ENCODE measurements at places on chromosomes 13 and 19. TPM values are rescaled to one million over a fixed set of nuclear protein-coding genes. Genes with fewer than 3 reads are reported as not detected.

- no peak overlapping the region for H3K4me3 ChIP-seq
- H3K36me3 ChIP-seq, result no peaks in the 10 kb centered on the region
- H3K4me1 ChIP-seq, result no peaks in the 10 kb centered on the region
- no peaks in the 10 kb centered on the region for H3K27me3 ChIP-seq
- no peak overlapping the region for H3K27ac ChIP-seq
Observed at GRCh38 chr19:45145270-45146189, 15.3 kb downstream of the NKPD1 start.

DNA sequence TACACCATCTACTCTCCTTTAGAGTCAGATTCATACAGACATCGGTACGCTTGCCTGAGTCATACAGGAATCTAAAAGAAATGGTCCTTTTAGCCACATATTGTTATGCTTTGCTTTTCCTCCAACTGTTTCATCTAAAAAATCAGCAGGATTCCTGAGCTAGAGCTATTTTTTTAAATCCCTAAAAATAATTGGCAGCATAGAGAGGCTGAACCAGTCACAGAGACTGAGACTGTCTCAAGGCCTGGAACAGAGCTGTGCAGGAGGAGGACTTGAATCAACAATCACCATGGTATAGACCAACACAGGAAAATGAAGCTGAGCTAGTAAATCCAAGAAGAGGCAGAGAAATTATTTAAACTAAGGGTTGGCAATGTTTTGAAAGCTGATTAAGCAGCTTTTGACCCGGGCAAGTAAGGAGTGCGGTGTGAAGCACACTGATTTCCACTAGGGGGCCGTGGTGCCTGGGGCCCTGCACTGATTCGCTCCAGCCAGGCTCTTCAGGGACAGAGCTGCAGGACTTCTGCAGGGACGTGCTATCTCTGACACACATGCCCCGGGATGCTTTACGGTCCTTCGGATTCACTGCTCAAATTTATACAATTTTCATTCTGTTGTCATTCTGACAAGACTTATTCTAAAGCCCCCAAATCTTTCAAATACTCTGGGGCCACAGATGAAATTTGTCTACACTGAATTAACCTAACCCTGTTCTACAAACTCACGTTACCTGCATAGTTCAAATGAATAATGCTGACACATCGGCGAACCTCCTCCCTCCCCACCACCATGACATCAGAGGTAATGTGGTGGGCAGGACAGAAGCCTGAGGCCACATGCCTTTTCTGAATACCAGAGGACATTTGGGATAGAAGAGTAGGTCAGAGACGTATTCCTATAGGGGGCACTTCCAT, 87.6 kb upstream of the SLC15A1 start:
- no peaks in the 10 kb centered on the region for H3K36me3 ChIP-seq
- no peaks in the 10 kb centered on the region for H3K27me3 ChIP-seq
- no peak for DNase-seq
- H3K4me1 ChIP-seq, result no peaks in the 10 kb centered on the region
- no peak overlapping the region for H3K4me3 ChIP-seq

OLFM4 gene
- total RNA-seq, result 1.9 TPM

DNA sequence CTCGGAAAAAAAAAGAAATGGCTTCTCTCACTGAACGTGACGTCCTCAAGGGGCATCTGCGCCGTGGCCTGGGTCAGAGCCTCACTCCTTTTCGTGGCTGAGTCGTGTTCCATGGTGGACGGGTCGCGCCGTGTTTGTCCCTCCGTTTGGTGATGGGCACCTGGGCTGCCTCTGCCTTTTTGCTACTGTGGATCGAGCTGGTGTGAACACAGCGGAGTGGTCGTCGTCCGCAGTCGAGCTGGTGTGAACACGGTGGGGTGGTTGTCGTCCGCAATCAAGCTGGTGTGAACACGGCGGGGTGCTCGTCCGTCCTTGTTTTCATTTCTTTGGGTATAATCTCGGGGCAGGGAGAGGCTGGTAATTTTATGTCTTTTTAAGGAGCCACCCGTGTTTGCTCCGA, 11.6 kb downstream of the HCN2 start:
- no peak overlapping the region for H3K4me3 ChIP-seq
- no peak overlapping the region for H3K27ac ChIP-seq
- no peak for DNase-seq
- peaks cover 11% of the 10 kb centered on the region for H3K27me3 ChIP-seq
- H3K4me1 ChIP-seq, result no peaks in the 10 kb centered on the region

DNA sequence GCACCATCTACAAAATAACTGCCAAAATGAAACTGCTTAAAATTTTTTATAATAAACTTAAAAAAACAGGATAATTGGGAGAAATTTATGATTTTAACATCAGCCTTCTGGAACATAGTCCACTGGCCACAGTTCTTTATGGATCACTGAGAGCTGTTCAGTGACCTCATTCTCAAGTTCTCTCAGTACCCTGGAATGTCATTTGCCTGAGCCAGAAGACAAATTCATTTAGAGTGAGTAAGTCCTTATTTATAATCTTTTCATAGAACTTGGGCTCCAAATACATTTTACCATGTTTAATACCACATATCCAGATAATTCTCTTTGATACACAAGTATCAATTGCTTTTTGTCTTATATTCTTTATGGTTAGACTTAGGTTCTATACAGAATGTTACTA, 87.6 kb downstream of the CAB39L start:
- no peak for DNase-seq
- no peak overlapping the region for H3K4me3 ChIP-seq
- peak overlapping the region; percentile 47 for H3K27ac ChIP-seq
- H3K4me1 ChIP-seq, result no peaks in the 10 kb centered on the region

SPACA4 gene
- total RNA-seq, result not detected

IRS2 gene
- total RNA-seq, result 25.8 TPM

ZNF428 gene
- 24.7 TPM for total RNA-seq
